ENCODE measurements at places on chromosomes 16 and 17.

GRCh38 chr16:87583453-87584131 is 18.7 kb upstream of the JPH3 start:
- no peak for DNase-seq

- no peak for DNase-seq
Observed at GRCh38 chr17:61702450-61702849, 111.4 kb upstream of the NACA2 start.

GRCh38 chr16:73052576-73052975 is 4.6 kb upstream of the ZFHX3 start:
- no peak for DNase-seq

- no peak for DNase-seq
Observed at GRCh38 chr17:828761-829160, 46.6 kb downstream of the MRM3 start.

GRCh38 chr17:44970136-44970741 is 2.1 kb upstream of the C1QL1 start:
- no peak for DNase-seq

- no peak for DNase-seq
Observed at GRCh38 chr17:69884356-69884755, 190.7 kb upstream of the KCNJ16 start.

DNA sequence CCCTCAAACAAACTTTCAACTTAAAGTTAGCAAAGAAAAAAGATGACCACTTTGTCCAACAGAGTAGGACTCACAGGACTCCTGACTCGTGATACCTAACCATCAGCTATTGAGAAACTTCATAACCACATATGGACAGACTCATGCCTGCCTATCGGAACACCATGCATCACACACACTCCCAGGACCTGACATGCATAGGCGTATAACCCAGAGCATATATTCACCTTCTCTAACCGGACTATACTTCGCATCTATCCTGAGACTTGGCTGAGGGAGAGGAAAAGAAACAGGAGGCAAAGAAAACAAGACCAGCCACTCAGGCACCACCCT is 2.2 kb downstream of the PIP4K2B start:
- no peak for DNase-seq

DNA sequence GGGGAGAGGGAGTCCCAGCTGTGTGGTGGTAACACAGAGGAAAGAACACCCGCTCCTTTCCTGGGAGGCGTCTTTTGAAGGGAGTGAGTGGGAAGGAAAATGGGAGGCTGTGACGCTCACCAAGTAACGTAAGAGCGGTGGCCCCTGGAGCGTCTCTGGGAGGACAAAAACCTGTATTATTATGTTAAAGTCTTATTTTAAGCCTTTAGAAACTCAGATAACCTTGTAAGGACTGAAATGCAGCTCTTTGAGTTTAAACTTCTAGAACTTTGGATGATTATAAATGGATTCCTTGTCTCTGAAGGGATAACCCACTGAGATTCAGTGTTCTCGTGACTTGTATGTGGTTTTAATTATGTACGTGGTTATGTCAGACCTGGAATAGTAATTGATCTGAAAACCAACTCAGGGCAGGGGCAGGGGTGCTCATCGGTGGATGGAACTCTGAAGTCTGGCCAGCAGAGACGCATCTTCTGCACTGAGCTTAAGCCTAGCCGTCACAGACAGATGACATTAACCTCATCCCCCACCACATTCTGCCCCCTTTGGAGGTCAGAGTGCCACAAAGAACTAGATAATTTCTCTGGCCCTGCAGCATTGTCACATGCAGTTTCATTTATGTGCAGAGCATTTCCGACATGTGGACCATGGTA is 41.8 kb upstream of the SLC12A3 start:
- DNase-seq, result no peak

DNA sequence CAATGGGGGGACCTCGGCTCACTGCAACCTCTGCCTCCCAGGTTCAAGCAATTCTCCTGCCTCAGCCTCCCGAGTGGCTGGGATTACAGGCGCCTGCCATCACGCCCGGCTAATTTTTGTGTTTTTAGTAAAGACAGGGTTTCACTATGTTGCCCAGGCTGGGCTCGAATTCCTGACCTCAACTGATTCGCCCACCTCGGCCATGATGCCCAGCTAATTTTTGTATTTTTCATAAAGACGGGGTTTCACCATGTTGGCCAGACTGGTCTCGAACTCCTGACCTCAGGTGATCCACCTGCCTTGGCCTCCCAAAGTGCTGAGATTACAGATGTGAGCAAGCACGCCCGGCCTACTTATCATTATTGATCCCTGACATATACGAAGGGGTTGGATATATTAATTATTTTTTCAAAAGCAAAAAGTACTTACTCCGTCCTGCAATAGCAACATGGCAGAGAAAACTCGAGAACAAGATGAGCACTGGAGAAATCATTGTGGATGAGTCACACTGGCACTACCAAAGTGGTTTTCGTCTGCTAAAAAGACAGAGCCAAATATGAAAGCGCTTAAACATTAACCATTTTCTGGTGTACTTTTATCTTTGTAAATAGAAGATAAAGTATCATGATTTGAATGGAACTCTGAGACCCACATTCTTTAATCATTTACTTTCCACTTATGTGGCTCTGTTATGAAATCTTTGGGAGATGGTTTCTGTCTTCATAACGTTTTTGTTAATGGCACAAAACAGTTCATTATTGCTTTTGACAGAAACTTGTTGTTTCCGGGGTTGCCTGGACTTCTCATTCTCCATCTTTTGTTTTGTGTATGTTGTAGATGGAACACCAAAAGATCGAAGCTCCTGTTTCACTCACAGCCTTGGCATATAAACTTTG is at the start of gene APOH:
TSS of gene APOH (minus strand) at position 529 of the 896 bp plus-strand sequence. CDS start at position 493, 36 bp downstream.
- DNase-seq, result no peak

DNA sequence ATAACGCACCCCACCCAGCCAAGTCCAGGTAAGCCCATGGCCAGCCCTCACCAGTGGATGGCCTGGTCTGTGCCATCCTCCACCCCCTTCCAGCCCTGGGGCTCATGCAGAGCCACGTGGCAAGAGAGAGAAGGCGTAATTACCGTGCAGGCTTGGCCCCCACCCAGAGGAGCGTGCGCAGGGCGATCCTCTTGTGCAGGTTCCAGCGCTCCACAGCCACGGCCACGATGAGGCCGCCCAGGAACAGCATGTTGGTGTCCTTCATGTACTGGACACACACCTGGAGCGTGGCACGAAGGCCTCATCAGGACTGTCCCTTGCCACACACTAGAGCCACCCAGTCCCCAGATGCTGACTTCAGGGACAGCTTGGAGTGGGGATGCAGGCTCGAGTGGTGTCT is 6.7 kb downstream of the SLC13A5 start:
- DNase-seq, result no peak

GRCh38 chr17:78501241-78502036 is 75.8 kb downstream of the DNAH17 start:
- no peak for DNase-seq

GRCh38 chr17:65394811-65395472 is 166.5 kb downstream of the AXIN2 start:
- no peak for DNase-seq

GRCh38 chr17:69093279-69093789 is 32.6 kb upstream of the ABCA9 start:
- DNase-seq, result no peak

- no peak for DNase-seq
Observed at GRCh38 chr17:42380935-42381334, 7.3 kb downstream of the STAT3 start.

DNA sequence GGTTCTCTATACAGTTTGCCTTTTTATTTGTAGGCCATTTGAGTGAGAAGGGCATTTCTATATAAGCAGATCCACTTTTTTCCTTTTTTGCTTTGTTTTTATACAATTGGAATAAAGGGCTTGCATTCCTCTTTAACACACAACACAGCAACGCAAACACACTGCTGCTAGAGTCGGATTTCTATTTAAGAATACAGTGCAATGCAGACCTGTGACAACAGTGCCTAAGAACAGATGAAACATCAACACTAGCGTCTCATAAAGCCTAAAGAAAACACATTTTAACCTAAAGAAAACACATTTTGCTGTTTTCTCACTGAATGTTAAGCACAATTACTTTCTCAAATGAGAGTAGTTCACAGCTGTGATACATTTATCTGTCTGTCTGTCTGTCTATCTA is 1141.1 kb downstream of the CDH11 start:
- no peak for DNase-seq

GRCh38 chr17:57257195-57257894 is 1.0 kb downstream of the MSI2 start:
- no peak for DNase-seq

GRCh38 chr17:74694081-74694480 is 18.6 kb downstream of the CD300LF start:
- no peak for DNase-seq
